ENCODE measurements at places on chromosomes 5 and 9.

DNA sequence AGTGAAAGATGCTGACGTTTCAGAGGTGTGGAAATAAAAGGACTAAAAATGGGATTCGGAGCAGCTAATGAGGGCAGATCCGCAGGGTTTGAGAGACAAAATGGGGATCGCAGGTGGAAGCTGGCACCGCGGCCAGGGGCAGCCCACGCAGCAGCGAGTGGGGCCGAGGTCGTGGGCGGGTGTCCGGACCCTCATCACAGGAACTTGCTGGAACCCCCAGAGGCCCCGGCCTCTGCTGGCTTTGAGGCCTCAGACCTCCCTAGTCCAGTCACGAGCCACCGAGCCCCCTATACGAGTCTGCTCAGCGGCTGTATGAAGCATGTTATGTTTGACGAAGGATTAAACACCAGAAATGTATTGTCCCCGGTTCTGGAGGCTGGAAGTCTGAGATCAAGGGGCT, 45.8 kb upstream of the FCN1 start:
- DNase-seq = no peak
- H3K4me1 ChIP-seq = no peaks in the 10 kb centered on the region
- no peak overlapping the region for H3K4me3 ChIP-seq
- H3K27me3 ChIP-seq = peaks cover 65% of the 10 kb centered on the region
- H3K36me3 ChIP-seq = no peaks in the 10 kb centered on the region

DNA sequence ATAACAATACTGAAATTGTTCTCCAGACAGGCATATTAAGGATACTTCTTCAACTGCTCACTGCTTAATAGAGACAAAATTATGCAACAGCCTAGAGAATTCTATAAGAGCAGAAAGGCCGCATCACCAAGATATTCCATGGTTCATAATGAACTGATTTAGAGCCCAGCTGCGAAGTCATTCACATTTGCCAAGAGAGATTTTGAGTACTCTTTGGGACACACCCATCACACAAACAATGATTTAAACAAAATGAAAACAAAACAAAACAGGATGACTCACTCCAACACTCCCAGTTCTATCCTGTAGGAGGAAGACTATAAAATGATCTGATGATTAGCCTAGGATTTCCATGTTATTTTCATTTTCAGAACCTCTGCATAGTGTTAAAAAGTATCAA, 145.7 kb upstream of the GNA14 start:
- no peaks in the 10 kb centered on the region for H3K27me3 ChIP-seq
- H3K27ac ChIP-seq = no peak overlapping the region
- H3K36me3 ChIP-seq = no peaks in the 10 kb centered on the region
- no peak overlapping the region for H3K4me3 ChIP-seq

DNA sequence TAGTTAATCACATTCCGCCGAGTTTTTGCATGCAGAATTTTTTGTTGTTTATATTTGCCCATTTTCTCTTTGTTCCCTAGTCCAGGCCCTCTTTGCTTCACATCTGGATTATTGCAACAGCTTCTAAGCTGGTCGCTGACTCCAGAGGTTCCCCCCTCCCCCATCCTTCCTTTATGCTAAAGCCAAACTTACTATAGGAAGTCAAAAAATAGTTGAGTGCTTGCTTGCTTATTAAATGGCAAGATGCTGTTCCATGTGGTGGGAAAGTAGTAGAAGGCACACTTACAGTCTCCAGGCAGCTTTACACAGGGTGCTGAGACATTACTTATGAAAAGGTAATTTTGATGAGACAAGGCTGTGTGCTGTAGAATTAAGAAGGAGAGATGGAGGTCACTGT, 1.3 kb downstream of the ZBTB34 start:
- DNase-seq = no peak
- H3K4me1 ChIP-seq = peaks cover 23% of the 10 kb centered on the region
- H3K4me3 ChIP-seq = peak overlapping the region; percentile 78
- H3K27ac ChIP-seq = peak overlapping the region; percentile 81

- no peak overlapping the region for H3K4me3 ChIP-seq
- peaks cover 4% of the 10 kb centered on the region for H3K36me3 ChIP-seq
These were observed 70.3 kb downstream of the APTX start for GRCh38 chr9:32931129-32931528.

DNA sequence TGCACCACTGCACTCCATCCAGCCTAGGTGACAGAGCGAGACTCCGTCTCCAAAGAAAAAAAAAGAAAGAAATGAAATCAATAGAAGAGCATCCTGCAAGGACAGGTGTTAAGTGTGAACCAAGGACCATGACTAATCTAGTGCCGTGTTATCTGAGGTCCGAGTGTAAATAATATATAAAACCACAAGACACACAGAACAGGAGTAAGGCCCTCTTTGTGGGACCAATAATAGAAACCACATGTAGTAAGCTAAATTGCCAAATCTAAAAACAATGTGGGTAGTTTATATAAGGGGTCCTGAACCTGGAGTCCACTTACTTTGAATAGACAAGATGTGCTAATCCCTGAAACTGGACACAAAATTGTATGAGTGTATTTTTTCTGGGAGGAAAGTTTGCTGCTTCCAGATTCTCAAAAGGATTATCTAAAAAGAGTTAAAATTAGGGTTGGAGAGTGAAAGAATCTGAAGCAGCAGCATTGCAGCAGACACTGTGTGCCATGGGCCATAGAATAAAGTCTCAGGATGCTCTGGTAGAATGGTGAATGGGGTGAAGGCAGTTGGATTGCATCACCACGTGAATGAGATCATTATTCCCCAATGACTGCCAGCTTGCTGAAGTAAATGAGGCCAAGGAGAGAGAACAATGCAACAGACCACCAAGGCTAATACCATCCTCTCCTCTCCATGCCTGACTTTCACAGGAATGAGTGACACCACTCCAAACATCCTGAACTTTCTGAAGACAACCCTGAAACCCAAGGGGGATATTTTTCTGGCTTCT, 222.7 kb downstream of the DCP2 start:
- no peaks in the 10 kb centered on the region for H3K36me3 ChIP-seq
- no peak overlapping the region for H3K4me3 ChIP-seq

DNA sequence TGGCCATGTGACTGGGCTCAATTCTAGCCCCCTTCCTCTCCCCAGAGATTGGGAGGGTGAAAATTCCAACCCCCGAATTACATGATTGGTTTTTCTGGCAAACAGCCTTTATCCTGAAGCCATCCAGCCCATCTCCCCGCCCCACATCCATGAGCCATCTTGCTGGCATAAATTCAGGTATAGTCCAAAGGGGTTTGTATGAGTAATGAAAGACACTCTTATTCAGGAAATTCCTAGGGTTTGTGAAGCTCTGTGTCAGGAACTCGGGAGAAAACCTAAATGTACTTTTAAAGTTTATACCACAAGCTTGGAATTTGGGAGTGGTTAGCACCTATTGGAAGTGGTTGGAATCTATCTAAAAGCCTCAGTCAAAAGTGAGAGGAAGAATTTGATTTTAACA, 80.6 kb upstream of the SIMC1 start:
- peaks cover 95% of the 10 kb centered on the region for H3K27me3 ChIP-seq
- no peak overlapping the region for H3K27ac ChIP-seq
- no peak overlapping the region for H3K4me3 ChIP-seq
- no peak for DNase-seq

DNA sequence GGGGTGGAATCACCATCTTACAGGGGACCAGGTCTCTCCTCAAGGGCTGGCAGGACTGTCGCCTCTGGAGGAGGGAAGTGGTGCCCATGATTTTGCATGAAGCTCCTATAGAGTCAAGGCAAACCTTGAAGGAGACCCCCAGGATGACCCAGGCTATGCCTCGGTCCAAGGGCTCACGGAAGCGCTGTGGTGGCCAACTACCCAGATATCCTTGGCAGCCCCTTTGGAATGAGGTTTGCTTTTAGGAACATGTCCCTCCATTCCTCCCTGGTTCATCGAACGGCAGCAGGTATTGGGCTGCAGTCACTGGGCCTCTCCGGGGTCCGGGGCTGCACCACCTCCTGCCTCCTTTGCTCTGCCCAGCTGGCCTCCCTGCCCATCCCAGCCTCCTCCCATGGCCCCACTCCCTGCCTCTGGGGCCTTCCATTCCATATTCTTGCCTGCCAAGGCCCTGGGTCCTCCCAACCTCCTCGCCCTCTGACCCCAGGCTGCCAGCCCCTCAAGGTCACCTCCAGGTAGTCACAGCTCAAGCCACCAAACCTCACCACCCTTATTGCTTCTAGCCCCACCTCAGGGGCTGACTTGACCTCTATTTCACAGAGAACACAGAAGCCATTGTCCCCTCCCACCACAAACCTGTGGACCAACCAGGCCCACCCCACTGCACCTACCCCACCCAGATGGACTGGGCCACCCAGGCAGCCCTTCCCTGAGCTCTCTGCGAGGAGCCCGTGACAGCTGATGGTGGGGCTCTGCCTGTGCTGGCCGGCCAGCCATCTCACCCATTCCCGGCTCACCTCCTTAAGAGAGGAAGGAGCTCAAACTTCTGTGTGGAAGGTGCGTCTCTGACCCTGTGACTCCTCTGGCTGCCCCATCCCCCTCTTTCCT, 3.6 kb upstream of the IL3 start:
- H3K36me3 ChIP-seq = peaks cover 17% of the 10 kb centered on the region
- peaks cover 62% of the 10 kb centered on the region for H3K4me1 ChIP-seq
- H3K4me3 ChIP-seq = peak overlapping the region; percentile 30

DNA sequence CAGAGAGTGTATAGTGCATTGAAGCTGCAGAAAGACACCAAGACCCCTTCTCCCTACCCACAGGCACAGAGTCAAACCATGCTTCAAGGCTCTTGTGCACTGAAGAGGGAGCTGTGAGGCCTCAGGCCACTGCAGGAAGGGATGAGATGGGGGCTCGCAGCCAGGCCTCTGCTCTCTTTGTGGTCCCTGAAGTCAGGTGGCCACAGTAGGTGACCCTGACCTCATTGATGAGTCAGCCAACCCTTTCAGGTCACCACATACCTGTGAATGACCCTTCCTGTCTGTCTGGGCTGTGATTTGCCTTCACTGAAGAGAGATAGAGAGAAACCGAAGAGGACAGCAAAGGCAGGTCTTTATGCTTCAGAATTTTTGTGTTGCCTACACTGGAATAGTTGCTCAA, 372.1 kb downstream of the ACTL7B start:
- DNase-seq = no peak
- H3K4me1 ChIP-seq = no peaks in the 10 kb centered on the region
- no peak overlapping the region for H3K27ac ChIP-seq

All from effector memory CD8-positive, alpha-beta T cell (primary cell).